ENCODE measurements at places on chromosomes 7 and 10.
A peak's percentile ranks its signal among the peaks of the same experiment; 100 is the strongest.

DNA sequence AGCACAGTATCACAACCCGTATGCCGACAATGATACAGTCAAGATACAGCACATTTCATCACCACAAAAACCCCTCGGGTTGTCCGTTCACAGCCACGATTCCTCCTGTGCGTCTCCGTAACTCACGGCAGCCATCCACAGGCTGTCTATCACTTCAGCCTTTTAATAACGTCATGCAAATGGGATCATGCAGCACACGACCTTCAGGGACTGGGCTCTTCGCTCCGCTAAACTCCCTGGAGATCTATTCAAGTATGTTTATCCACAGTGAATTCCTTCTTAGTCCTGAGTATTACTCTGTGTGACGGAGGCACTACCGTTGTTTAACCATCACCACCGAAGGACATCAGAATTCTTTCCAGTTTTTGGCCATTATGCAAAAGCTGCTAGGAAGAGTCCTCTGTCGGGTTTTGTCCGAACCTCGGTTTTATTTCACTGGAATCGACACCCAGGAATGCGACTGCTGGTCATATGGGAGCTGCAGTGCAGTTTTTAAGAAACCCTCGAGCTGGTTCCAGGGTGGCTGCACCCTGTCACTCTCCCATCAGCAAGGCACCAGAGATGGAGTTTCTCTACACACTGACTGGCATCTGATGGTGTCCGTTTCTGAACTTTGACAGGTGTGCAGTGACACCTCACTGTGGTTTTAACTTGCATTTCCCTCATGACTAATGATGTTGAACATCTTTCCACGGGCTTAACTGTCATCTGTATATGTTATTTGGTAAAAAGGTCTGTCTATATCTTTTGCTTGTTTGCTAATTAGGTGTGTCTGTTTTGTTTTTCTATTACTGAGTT is 193.6 kb downstream of the MAD1L1 start:
- peak; percentile 30 for DNase-seq

- DNase-seq: no peak
Measured at GRCh38 chr10:78688901-78689583, 379.7 kb upstream of the ZMIZ1 start.

- DNase-seq: no peak
Measured at GRCh38 chr7:103686064-103686463, 240.1 kb upstream of the SLC26A5 start.

- DNase-seq: no peak
Measured at GRCh38 chr10:129744134-129745111, 219.7 kb downstream of the EBF3 start.

- DNase-seq: no peak
Measured at GRCh38 chr10:110780704-110781103, 91.0 kb upstream of the PDCD4 start.

GRCh38 chr10:131795761-131796160 is 105.0 kb upstream of the PPP2R2D start:
- no peak for DNase-seq

GRCh38 chr7:68438016-68438415 is 1160.3 kb upstream of the AUTS2 start:
- DNase-seq: no peak

DNA sequence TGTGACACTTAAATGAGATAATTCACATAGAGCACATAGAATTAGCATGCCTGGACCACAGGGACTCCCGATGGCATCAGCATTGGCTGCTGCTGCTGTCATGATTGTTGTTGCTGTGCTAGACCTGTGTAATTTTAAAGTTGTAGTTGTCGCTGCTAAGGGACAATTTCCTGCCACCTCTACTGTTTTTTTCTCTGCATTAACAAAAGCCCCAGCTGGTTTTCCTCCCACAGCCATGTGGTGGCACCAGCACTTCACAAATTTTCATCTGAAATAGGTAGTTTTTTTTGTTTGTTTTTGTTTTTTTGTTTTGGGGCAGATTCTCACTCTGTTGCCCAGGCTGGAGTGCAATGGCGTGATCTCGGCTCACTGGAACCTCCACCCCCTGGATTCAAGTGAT is 25.4 kb upstream of the PRXL2A start:
- DNase-seq: peak; percentile 57

DNA sequence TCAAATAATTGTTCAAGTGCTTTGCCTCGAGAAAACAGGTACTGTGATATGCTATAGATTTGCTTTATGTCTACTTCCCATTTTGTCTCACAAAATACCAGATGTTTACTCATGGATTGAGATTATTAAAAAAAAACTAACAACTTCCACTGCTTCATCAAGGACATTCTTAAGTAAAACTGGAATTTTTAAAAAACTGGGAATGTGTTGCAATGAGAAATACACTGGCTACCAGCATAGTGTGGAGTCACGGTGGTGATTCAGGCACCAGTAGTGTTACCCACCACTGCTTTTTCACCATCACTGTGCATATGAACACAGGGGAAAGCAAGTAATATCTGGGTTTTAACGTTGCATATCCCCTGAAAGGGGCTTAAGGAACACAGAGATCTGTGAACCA is 21.2 kb downstream of the FIGNL1 start:
- no peak for DNase-seq

GRCh38 chr10:62810156-62810902 is 5.8 kb downstream of the ADO start:
- DNase-seq: no peak

DNA sequence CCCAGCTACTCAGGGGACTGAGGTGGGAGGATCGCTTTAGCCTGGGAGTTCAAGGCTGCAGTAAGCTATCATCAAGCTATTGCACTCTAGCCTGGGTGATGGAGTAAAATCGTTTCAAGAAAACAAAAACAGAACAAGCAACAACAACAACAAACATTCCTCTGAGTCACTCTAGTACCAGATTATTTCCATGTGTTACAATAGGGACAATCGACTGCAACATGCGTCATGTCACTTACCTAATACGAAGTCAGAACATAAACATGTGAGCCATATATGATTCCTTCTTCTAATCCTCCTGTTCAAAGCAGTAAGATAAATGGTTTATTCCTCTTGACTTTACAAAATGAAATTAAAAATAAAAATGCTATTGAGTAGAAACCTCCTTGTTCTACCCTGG is 57.3 kb downstream of the ZNF438 start:
- no peak for DNase-seq

DNA sequence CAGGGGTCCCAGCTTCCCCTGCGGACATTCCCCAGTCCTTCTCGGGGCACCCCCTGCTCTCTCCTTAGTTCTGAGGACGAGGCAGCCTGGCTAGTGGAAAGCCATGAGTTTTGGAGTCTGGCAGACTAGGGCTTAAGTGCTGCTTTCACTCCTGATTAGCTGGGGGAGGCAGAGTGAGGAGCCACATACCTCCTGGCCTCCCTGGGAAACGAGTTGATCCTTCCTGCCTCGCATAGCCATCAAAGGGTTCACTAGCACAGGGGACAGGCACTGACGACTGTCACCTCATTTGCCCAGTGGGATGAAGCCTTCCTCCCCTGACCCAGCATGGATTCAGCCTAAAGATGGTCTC is 402.5 kb downstream of the RPS24 start:
- DNase-seq: no peak

GRCh38 chr7:86149024-86149665 is 494.6 kb upstream of the GRM3 start:
- no peak for DNase-seq

DNA sequence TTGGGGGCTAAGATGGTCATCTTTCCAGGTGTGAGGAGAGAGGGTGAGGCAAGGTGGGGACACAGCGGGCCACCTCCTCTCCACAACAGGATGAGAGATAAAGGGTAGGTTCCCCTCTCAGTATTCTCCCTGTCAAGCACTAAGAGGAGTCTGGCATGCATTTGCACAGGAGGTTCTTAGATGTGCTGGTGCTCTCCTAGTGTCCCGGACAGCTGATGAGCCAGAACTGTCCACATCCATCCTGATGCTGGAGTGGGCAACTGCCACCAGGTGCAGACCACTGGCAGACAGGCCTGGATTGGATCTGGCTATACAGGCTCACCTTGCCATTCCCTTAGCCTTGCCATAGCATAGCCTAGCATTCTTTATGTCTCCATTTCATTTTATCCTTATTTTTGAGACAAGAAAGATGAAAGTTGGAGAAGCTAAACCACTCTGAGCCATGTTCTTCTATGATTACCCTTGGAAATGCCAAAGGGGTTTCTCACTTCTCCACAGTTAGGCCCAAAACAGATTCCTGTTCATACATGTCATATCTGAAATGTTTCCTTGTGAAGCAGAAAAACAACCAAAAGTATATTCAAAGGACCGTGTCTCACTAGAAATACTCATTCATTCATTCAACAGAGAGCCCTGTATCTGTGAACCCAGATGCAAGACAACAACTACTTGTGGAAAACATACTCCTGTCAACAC is 48.8 kb upstream of the ANTXRL start:
- no peak for DNase-seq

DNA sequence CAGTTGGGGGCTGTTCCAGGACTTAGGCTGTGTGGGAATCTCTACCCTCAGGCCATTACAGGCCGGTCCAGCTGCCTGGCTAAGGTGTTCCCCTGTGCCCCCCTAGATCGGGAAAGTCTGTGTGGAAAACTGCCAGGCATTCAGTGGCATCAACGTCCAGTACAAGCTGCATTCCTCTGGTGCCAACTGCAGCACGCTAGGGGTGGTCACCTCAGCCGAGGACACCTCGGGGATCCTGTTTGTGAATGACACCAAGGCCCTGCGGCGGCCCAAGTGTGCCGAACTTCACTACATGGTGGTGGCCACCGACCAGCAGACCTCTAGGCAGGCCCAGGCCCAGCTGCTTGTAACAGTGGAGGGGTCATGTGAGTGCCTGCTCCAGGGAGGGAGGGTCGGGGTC is 27.1 kb upstream of the CSGALNACT2 start:
- no peak for DNase-seq

DNA sequence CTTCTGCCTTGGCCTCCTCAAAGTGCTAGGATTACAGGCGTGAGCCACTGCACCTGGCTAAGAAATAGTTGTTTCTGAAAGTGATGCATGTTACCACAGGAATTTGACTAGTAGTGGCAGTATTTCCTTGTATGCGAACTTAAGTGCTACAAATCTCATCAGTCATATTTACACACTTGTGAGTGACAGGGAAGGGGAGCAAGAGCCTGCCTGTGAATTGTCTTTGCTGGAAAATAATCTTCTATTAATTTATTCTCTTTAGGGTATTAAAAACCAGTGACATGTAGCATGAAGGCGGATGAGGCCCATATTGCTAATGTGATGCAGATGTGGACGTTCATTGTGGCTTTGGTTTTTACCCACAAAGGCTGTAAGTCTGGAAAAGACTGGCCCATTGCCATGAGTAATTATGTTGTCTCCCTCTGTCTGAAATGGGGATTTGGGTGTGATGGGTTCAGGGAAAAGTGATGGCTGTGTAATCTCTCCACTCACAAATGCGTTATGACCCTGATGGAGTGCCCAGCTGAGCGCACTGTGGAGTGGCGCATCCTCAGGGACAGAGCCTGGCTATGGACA is 97.6 kb downstream of the CCNY start:
- no peak for DNase-seq

DNA sequence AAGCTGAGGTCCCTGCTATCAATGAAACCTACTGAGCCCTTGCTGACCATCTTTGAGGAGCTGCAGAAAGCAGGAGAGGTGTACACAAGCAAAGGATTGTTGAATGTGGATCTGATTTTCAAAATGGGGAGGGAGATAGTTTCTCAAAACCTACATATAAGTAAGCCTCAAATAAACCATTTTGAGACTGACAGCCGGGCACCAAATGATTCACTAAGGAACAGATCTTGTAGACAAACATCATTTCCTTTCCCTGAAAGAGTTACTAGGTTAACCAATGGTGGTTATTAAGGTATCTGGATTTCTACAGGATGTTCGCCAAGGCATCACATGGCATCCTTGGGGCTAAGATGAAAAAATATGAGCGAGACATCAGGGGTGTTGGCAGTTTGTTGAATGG is 24.5 kb upstream of the RHOBTB1 start:
- DNase-seq: no peak

- DNase-seq: no peak
Measured at GRCh38 chr7:80334908-80335307, 177.0 kb downstream of the GNAT3 start.

DNA sequence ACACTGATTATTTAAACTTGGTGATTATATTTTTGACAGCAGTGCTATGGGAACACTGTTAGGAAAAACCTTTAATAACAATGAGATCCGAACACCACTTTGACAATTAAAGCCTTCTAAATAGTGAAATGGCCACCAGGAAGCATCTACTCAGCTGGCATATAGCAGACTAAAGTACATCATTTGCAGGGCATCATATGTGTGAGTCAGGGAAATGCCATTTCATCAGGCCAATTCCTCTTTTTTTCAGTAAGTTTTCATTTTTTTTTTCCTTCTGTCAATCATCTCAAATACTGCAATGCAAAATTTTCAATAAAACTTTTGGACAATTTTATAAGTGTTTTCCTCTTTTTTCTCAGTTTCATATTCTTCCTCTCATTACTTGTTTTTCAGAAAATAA is 521.4 kb upstream of the SEMA3D start:
- DNase-seq: no peak

GRCh38 chr7:64907641-64908326 is 4.7 kb downstream of the ZNF273 start:
- DNase-seq: no peak

- no peak for DNase-seq
Measured at GRCh38 chr10:35606430-35606829, 1.3 kb downstream of the GJD4 start.

DNA sequence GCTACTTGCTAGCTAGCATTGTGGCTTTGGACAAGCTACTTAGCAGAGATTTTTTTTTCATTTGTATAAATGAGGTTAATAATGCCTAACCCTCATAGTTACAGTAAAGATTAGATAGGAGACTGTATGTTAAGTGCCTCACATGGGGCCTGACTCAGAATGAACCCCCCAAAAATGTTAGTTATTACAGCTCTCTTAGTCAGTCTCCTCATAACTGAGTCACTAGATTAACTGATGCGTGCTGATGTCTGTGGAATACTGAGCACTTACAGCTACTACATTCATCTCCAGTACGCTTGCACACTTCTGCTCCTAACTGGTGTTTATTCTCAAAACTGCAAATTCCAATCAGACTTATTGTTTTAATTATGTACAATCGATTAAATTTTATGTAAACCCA is 315.3 kb downstream of the SNX13 start:
- no peak for DNase-seq

DNA sequence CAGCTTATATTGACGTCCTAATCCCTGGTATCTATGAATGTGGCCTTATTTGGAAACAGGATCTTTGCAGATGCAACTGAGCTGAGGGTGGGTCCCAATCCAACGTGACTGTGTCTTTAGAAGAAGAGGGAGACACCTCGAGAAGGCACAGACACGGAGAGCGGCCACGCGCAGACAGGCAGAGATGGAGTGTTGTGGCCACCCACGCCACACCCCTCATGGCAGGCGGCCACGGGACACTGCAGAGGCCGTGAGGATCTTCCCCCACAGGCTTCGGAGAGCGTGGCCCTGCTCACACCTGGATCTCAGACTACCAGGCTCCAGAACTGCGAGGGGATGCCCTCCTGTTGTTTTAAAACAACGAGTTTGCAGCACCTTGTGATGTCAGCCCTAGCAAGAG is 244.9 kb downstream of the DNAJB6 start:
- DNase-seq: no peak

DNA sequence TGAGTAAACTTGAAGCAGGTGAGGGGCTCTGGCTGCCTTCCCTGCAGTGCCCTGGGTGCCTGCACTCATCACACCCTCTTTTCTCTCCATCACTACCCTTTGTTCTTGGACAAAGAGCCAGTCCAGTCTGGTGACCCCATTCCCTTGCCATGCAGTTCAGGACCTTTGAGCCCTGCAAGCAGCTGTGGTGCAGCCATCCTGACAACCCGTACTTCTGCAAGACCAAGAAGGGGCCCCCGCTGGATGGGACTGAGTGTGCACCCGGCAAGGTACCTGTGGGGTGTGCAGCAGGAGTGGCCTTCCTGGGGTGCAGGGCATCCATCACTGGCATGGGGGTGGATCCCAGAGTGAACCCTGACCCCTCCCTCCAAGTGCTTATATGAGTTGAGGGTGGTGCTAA is 48.7 kb downstream of the TBATA start:
- no peak for DNase-seq
